ENCODE measurements at places on chromosomes 7 and 10.

DNA sequence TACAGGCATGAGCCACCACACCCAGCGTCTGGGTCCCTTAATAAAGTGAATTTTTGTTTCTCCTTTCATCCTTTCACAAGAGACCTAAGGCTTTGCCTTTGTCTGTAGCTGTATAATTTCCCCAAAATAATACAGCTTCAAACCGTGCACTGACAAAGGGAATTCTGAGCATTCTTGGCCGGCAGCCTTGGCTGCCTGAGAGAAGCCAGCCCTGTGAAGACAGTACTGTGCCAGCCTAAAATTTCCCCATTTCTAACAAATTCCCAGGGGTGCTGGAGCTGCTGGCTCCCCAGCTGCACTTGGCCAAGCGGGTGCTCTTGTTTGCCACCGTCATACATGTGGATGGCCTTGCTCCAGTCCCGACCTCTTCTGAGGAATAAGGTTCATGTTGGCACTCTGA, 106.2 kb downstream of the ZMYND11 start:
- peak; percentile 72 for DNase-seq

DNA sequence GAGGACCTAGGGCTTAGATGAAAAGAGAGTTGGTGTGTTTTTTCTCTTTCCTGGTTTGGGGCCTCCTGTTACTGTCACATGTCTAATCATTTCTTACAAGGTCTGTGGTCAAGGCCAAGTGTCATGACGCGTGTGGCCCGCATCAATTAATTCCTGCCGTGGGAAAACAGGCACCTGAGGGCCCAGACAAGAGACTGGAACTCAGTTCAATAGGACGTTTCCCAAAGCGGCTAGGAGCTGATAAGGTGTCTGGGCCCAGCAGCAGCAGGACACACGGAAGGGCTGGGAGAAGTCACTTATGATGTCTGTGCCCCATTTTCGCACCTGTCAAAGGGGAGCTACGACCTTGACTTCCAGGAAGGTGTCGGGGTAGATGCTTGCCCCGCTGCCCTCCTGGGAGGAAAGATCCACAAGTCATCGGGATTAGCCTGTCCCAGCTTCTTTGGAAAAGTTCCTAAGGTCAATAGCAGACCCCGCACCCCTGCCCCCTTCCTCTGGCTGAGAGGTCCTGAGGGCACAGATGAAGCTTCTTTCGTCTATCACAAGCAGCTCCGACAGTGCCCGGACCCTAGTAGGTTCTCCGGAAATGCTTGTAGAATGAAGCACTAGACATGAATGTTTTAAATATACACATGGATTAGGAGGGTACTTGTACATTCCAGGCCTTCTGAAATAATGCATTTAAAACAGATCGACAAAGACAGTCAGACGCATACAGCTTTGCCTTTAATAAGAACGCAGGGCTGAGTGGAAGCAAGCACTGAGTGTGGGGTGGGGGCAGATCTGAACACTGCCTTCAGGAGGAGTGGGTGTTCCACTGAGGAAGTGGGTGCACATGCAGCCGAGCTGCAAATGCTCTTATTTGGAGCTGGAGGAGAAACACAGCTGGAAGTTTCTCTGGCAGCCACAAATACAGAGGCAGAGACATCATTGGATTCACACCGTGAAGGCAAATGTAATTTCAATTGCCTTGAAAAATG, 237.5 kb upstream of the GRB10 start:
- no peak for DNase-seq

- peak; percentile 72 for DNase-seq
These were observed 36.0 kb downstream of the R3HCC1L start for GRCh38 chr10:98170249-98171117.

- DNase-seq: no peak
These were observed 12.7 kb downstream of the NCOA4 start for GRCh38 chr10:46017733-46018132.

GRCh38 chr10:119233123-119233820, 25.9 kb downstream of the GRK5 start:
- DNase-seq: no peak

- peak; percentile 77 for DNase-seq
These were observed 113.3 kb upstream of the CREB5 start for GRCh38 chr7:28298870-28299518.

Data from astrocyte of the hippocampus (primary cell).